ENCODE measurements at places on chromosomes 6 and 20. TPM values are rescaled to one million over a fixed set of nuclear protein-coding genes. Genes with fewer than 3 reads are reported as not detected.

The PXT1 gene
- total RNA-seq = 0.16 TPM

The MCHR2 gene
- total RNA-seq = not detected

The DUSP15 gene
- not detected for total RNA-seq

The RIPPLY2 gene
- not detected for total RNA-seq

The RBPJL gene
- total RNA-seq = not detected

The GDAP1L1 gene
- total RNA-seq = not detected

The LTB gene
- total RNA-seq = 186 TPM

The RIN2 gene
- total RNA-seq = 0.24 TPM

The KDM1B gene
- total RNA-seq = 12.5 TPM

The PRKN gene
- total RNA-seq = 0.13 TPM

The CYP24A1 gene
- not detected for total RNA-seq

Measured in activated T-cell treated with anti-CD3 and anti-CD28 coated beads, Interleukin-2, amount 50 U/mL, for 4 hours (primary cell).